Stimulated activated CD8-positive, alpha-beta memory T cell treated with anti-CD3 and anti-CD28 coated beads, Interleukin-4, amount 100 ng/mL, for 1 hour (primary cell): ENCODE measurements at places on chromosomes 4 and X.

- no peak for DNase-seq
These were observed at the start of gene FHDC1 for GRCh38 chr4:152935631-152936445. TSS of gene FHDC1 (plus strand) at chr4:152936323. CDS start at chr4:152943058, 6,735 bp downstream.

- DNase-seq = no peak
These were observed 170.9 kb downstream of the COL25A1 start for GRCh38 chr4:109131559-109131958.

- no peak for DNase-seq
These were observed 175.8 kb upstream of the PITX2 start for GRCh38 chr4:110798687-110799086.

DNA sequence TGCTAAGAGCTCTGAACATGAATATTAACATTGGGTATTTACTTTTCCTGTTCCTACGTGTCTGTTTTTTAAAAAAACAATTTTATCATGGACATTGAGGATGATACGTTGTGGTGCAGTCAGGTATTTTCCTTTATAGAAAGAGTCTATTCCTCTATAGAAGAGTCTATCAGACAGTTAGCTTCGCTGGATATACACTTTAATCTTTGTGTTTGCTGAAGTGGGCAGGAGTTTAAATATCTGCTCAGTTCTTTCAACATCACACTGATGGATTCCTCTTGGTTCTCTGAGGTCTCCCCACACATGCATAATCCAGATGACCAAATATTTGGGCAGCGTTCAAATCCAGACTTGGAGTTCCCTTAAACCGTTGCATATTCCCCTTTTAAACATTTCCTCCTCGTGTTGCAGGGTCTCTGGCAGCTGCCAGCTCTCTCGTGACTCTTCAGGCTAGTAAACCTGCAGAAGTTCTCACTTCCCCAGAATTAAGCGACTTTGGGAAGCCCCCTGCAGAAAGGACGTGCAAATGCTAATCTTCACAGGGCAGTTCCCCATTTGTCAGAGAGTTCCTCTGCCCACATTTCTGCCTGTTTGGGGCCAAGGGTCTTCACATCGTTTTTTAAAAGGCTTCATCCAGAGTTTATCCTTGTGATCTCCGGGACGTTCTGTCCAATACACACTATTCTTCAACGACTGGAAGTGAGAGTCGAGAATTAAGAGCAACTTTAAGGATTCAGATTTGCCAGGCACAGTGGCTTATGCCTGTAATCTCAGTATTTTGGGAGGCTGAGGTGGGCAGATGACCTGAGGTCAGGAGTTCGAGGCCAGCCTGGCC lies 20.5 kb upstream of the DHRSX start:
- DNase-seq = no peak

DNA sequence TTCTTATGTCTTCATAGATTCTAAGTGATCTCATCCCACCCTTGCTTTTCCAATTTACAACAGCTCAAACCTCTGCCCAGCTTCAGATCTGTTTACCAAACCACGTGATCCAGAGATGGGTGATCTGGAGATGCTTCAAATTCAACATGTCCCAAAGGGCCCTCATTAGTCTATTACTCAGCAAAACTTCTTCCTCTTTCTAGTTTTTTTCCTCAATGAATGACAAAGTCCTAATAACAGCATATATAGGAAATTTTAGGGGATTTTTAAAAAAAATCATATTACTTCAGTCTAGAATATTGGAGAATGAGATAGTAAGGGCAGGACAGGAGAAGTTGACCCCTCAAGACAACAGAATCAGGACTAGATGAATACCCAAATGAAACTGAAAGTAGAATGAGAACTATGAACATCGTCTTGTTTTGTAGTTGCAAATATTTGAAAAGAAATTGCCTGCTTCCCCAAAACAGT lies 127.1 kb downstream of the CFAP299 start:
- no peak for DNase-seq

- DNase-seq = no peak
These were observed 85.7 kb upstream of the EXOC1L start for GRCh38 chr4:55733932-55734331.

DNA sequence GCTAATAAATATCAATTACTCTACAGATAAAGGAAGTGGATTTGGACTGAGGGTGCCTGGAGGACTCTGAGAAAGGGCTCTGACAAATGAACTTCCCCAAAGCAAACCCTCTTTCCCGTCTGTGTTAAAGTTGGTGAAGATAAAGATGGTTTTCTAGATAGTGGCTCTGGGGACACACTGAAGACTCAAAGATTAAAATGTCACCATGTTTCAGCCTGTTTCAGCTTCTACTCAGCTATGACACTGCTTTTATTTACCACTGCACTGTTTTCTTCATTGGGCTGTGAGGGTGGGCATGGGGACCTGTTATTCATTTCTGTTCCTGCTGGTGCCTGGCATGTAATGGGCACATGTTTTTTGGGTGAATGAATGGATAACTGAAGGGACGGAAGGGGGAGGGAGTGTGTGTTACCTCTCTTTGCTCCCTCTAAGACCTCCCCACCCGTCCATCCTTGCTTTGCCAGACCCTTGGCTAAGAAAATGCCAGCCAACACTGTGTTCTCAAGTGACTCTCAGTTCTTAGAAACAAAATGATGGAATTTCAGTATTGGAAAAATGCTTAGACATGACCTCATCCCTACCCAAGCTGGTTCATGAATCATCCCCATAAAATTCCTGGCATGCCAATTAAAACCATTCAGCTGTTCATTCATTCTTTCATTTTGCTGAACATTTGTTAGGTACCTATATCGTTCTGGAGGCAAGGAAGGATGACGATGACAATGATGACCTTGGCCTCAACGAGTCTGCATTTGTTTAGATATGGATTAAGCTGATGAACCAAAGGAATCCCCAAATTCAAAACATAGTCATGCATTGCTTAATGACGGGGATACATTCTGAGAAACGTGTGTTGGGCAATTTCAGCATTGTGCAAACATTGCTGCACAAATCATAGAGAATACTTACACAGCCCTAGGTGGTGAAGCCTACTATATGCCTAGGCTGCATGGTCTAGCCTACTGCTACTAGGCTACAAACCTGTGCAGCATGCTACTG lies 13.4 kb upstream of the STK32B start:
- DNase-seq = no peak

GRCh38 chrX:17692709-17693346 lies 44.5 kb upstream of the SCML1 start:
- DNase-seq = no peak

GRCh38 chrX:120794525-120794975 lies 81.1 kb downstream of the CT47B1 start:
- no peak for DNase-seq

GRCh38 chr4:165302658-165303057 lies 24.8 kb upstream of the MSMO1 start:
- DNase-seq = no peak

- DNase-seq = no peak
These were observed 3.9 kb downstream of the HCFC1 start for GRCh38 chrX:153967536-153968224.
